Transverse colon (tissue), 4 donors: ENCODE measurements at places on chromosomes 5 and 9. TPM values are rescaled to one million over a fixed set of nuclear protein-coding genes. Genes with fewer than 3 reads are reported as not detected.

The LHFPL2 gene
- 34.4 TPM for total RNA-seq

- peaks cover 8% of the 10 kb centered on the region for H3K27me3 ChIP-seq
- H3K27ac ChIP-seq, result peak overlapping the region; percentile 87
- no peaks in the 10 kb centered on the region for H3K36me3 ChIP-seq
- peaks cover 30% of the 10 kb centered on the region for H3K4me1 ChIP-seq
- peak overlapping the region; percentile 70 for H3K4me3 ChIP-seq
Observed at GRCh38 chr9:122090981-122091380, 2.1 kb downstream of the TTLL11 start.

DNA sequence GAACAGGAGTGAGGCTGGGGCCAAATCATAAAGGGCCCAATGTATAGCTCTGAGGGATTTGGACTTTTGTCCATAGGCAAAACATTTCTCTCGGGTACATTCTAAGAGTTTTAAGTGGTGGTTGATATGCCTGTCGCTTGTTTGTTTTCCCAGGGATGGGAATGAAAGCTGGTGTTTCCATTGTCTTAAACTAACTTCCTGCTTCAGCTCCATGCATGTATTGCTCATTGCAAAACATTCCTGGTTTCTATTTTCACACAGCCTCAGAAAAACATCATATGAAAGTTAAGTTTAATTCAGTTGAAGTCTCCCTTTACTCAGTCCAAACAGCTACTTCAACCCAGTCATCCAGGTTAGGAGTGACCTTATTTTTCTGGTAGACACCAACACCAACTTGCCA, 235.0 kb downstream of the ACTL7B start:
- no peaks in the 10 kb centered on the region for H3K4me1 ChIP-seq
- H3K4me3 ChIP-seq, result no peak overlapping the region
- DNase-seq, result no peak
- H3K27ac ChIP-seq, result no peak overlapping the region
- H3K36me3 ChIP-seq, result no peaks in the 10 kb centered on the region

GRCh38 chr9:93343663-93344062, 107.8 kb upstream of the FAM120A start:
- no peak overlapping the region for H3K27ac ChIP-seq
- no peaks in the 10 kb centered on the region for H3K36me3 ChIP-seq
- no peaks in the 10 kb centered on the region for H3K4me1 ChIP-seq
- no peak for DNase-seq

GRCh38 chr9:34501889-34502425, 20.8 kb downstream of the ENHO start:
- DNase-seq, result peak; percentile 24
- no peak overlapping the region for H3K4me3 ChIP-seq
- peaks cover 11% of the 10 kb centered on the region for H3K4me1 ChIP-seq
- H3K27me3 ChIP-seq, result no peaks in the 10 kb centered on the region
- H3K36me3 ChIP-seq, result no peaks in the 10 kb centered on the region
- peak overlapping the region; percentile 1 for H3K27ac ChIP-seq

- peaks cover 3% of the 10 kb centered on the region for H3K4me1 ChIP-seq
- no peak overlapping the region for H3K4me3 ChIP-seq
- no peak overlapping the region for H3K27ac ChIP-seq
- H3K27me3 ChIP-seq, result no peaks in the 10 kb centered on the region
- no peaks in the 10 kb centered on the region for H3K36me3 ChIP-seq
Observed at GRCh38 chr5:148205044-148205806, 2.4 kb downstream of the SPINK6 start.
